ENCODE measurements at places on chromosomes 2 and 18. TPM values are rescaled to one million over a fixed set of nuclear protein-coding genes. Genes with fewer than 3 reads are reported as not detected.

DNA sequence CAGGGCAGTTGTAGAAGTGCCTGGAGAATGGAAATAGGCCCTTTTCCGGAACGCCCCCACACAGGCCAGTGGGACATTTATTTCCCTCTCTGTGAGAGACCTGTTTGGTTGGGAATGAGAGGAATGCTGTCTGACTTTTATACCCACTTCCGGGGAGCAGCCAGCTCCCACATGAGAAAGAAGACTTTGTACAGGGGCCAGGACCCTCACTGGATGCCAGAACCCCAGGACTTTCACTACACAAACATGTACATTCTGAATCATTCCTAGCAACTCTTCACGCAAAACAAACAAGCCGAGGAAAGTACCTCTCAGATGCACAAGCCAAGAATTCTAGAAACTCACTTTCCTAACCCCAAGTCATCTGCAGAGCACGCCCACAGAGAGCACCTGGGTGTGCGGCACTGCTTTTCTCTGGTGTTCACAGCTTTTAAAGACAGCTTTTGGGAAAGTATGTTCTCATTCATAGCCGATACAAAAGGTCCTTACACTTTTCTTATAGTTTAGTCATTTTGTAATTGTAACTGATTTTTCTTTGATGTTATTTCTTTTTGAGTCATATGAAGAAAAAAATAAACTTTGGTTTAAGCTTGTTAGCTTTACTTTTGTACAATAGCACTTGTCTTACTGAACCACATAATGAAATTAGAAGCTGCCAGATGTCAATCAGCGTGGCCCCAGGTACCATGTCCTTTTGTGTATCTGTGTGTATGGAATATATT, 856.1 kb upstream of the ID2 start:
- peak; percentile 71 for DNase-seq

DNA sequence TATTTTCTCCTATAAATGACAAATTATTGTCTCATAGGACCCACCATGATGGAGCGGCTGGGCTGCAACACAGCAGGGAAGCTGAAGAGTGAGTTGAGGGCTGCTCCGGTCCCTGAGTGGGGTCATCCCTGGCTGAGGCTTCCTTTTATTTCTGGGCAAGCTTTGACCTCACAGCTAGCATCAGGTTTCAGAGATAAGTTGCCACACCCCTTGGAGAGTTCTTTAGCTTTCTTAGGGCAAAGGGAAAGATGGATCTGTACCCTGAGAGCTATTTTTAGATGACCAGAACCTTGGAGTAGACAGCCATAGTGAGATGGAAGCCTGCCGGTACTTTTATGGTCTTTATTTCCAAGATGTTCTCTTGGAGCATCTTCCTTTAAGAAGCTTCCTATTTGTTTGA, 11.5 kb downstream of the MYL1 start:
- no peak overlapping the region for H3K4me3 ChIP-seq
- no peaks in the 10 kb centered on the region for H3K36me3 ChIP-seq
- H3K27ac ChIP-seq: no peak overlapping the region
- DNase-seq: no peak
- no peaks in the 10 kb centered on the region for H3K27me3 ChIP-seq

- H3K4me1 ChIP-seq: no peaks in the 10 kb centered on the region
- H3K4me3 ChIP-seq: no peak overlapping the region
- no peak overlapping the region for H3K27ac ChIP-seq
- no peaks in the 10 kb centered on the region for H3K36me3 ChIP-seq
- H3K27me3 ChIP-seq: no peaks in the 10 kb centered on the region
- DNase-seq: no peak
Measured at GRCh38 chr2:60247471-60247870, 306.0 kb downstream of the BCL11A start.

DNA sequence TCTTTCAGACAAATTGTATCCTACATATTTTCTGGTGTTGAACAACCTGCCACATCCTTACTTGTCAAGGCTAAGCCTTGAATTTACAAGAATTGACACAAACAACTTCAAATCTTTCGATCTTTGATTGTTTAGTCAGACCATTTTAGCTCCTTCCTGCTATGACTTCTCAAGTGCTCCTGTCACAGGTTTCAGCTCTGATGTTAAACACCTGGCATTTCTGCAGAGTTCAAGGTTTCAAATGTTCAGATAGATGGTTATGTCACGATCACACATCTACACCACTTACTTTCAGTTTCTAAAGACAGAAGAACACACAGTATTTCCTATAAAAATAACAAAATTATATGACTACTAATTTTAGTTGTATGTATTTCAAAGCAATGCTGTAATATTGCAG, 84.0 kb downstream of the RND3 start:
- H3K27me3 ChIP-seq: no peaks in the 10 kb centered on the region
- no peak overlapping the region for H3K4me3 ChIP-seq
- H3K27ac ChIP-seq: no peak overlapping the region
- DNase-seq: no peak
- H3K4me1 ChIP-seq: no peaks in the 10 kb centered on the region

GRCh38 chr2:134537121-134537520, 181.7 kb downstream of the TMEM163 start:
- H3K27ac ChIP-seq: no peak overlapping the region
- H3K36me3 ChIP-seq: no peaks in the 10 kb centered on the region
- DNase-seq: no peak
- no peak overlapping the region for H3K4me3 ChIP-seq

GRCh38 chr2:127175751-127176354, 44.2 kb downstream of the CYP27C1 start:
- no peaks in the 10 kb centered on the region for H3K4me1 ChIP-seq
- no peak for DNase-seq
- H3K36me3 ChIP-seq: peaks cover 2% of the 10 kb centered on the region
- peaks cover 8% of the 10 kb centered on the region for H3K27me3 ChIP-seq
- H3K4me3 ChIP-seq: no peak overlapping the region

DNA sequence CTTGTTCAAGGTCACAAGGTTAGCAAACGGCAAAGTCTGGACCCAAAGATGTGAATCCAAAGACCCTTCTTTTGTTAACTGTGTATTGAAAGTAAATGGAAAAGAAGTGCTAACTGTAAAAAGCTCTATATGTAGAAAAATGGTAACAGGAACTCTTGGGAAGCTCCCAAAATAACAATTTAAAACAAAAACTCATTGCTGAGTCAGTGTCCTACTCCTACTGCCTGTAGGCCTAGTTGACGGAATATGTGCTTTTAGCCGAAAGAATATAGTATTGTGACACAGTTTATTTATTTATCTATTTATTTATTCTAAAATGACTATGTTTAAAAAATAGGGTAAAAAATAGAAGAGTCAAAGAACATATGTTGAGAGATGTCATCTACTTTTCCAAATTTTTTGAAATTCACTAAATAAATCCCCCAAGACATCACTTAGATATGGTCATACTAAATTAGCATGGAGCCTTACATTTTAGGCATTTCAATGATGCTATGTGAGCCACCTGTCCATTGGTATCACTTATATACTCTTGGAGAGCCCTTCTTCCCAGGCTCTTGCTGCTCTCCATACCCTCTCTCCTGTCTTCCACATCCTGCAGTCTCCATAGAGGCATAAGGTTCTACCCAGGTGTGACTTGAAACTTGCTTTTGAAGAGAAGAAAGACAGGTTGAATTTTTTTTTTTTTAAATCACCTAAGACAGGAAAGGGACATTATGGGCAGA, 13.7 kb downstream of the COL5A2 start:
- H3K27me3 ChIP-seq: no peaks in the 10 kb centered on the region
- H3K27ac ChIP-seq: no peak overlapping the region
- DNase-seq: no peak

- peaks cover 8% of the 10 kb centered on the region for H3K36me3 ChIP-seq
- peak overlapping the region; percentile 96 for H3K4me3 ChIP-seq
- no peak for DNase-seq
- H3K4me1 ChIP-seq: peaks cover 63% of the 10 kb centered on the region
- no peaks in the 10 kb centered on the region for H3K27me3 ChIP-seq
Measured at GRCh38 chr2:98607741-98608115, 584 bp downstream of the COA5 start.

- H3K27ac ChIP-seq: peak overlapping the region; percentile 87
- H3K4me3 ChIP-seq: peak overlapping the region; percentile 87
- DNase-seq: no peak
- no peaks in the 10 kb centered on the region for H3K27me3 ChIP-seq
Measured at GRCh38 chr2:28389399-28390240, 3.0 kb upstream of the FOSL2 start.

DNA sequence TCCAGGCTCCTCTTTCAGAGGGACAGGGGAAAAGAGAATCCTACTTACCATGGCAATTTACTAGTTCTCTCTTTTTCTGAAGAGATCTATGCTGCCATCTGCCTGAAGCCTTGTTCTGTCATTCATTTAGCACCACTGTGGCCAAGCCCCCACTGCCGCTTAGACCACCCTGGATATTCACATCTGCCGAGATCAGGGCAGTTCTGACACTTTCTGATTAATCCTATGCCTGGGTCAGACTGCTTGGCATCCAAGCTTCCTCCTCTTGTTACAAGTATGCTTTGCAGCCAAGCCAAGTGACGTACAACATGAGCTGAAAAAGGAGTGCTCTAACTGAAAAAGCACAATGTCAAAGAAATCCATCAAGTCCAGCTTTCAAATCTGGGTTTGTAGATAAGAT, 332.6 kb downstream of the SUCLG1 start:
- H3K4me3 ChIP-seq: no peak overlapping the region
- H3K27ac ChIP-seq: no peak overlapping the region
- DNase-seq: no peak
- H3K4me1 ChIP-seq: no peaks in the 10 kb centered on the region
- H3K36me3 ChIP-seq: no peaks in the 10 kb centered on the region

DNA sequence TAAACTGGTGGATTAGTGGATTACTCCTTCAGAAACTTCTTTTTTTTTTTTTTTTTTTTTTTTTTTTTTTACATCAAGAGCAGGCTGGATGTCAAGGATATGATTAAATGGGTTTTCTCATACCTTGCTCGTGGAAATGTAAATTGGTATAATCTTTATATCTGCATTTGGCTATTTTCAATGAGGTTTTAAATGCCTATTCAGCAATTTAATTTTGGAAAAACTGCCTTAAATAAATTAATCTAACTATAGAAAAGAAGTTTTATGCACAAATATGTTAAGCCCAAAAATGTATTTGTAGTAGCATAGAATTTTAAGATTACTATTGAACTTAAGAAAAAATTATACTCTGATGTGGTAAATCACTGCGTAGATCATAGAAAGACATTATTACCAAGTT, 11.4 kb upstream of the GAREM1 start:
- H3K27ac ChIP-seq: no peak overlapping the region
- H3K4me1 ChIP-seq: no peaks in the 10 kb centered on the region
- H3K27me3 ChIP-seq: peaks cover 37% of the 10 kb centered on the region
- DNase-seq: no peak
- H3K36me3 ChIP-seq: no peaks in the 10 kb centered on the region

GRCh38 chr2:203697190-203697589, 9.2 kb upstream of the CD28 start:
- H3K4me3 ChIP-seq: no peak overlapping the region
- H3K36me3 ChIP-seq: peaks cover under 1% of the 10 kb centered on the region
- H3K27ac ChIP-seq: no peak overlapping the region

GRCh38 chr2:23617811-23618215, 232.8 kb downstream of the KLHL29 start:
- no peaks in the 10 kb centered on the region for H3K36me3 ChIP-seq
- H3K27ac ChIP-seq: no peak overlapping the region
- H3K27me3 ChIP-seq: no peaks in the 10 kb centered on the region
- H3K4me1 ChIP-seq: peaks cover 14% of the 10 kb centered on the region
- DNase-seq: no peak

DNA sequence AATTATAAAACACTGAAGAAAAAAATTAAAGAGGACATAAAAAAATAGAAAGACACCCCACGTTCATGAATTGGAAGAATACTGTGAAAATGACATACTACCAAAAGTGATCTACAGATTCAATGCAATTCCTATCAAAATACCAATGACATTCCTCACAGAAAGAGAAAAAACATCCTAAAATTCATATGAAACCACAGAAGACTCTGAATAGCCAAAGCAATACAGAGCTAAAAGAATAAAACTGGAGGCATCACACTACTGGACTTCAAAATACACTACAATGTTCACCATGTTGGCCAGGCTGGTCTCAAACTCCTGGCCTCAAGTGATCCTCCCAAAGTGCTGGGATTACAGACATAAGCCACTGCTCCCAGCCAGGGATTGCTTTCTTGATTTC, 56.3 kb downstream of the TLK1 start:
- peaks cover 56% of the 10 kb centered on the region for H3K4me1 ChIP-seq
- H3K36me3 ChIP-seq: peaks cover 40% of the 10 kb centered on the region
- H3K27ac ChIP-seq: no peak overlapping the region
- no peaks in the 10 kb centered on the region for H3K27me3 ChIP-seq

- H3K4me3 ChIP-seq: no peak overlapping the region
- no peak overlapping the region for H3K27ac ChIP-seq
- no peaks in the 10 kb centered on the region for H3K4me1 ChIP-seq
- DNase-seq: no peak
Measured at GRCh38 chr2:220154304-220154703, 526.9 kb downstream of the SLC4A3 start.

DNA sequence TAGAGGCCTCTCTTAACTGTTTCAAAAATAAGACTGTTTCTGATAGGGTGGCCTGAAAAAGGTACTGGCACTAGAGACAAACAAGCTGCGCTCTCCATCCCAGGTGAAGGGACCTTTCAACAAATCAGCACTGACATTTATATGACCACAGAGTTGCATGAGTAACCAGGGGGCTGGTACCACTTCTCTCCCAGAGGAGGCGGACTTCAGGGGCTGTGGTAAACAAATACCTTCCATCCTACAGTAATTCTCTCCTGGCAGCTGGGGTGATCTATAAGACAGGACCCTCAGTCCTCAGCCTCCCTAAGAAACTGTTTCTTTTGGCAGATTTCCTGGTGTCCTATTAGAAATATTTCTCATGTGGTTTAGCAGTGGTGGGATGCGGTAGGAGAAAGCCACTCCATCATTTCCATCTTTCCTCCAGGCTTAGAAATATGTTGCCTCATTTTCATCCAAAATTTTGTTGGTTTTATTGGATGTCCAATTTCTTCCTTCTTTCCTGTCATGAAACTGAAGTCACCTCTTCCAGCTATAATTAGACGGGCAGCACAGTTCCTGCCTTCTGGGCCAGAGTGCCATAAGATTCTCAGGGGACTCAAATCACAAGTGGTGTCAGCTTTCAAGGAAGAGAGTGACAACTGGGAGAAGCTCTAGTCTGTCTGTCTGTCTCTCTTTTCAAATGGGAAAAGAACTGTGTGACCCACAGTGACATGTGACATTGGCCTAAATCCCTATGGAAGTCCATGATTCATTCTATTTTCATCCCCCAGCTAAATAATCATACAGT, 96.4 kb downstream of the CYRIA start:
- no peak for DNase-seq
- no peak overlapping the region for H3K27ac ChIP-seq
- H3K4me3 ChIP-seq: no peak overlapping the region
- H3K4me1 ChIP-seq: no peaks in the 10 kb centered on the region

GRCh38 chr18:12333506-12334290, 25.7 kb downstream of the TUBB6 start:
- no peaks in the 10 kb centered on the region for H3K27me3 ChIP-seq
- peaks cover 21% of the 10 kb centered on the region for H3K36me3 ChIP-seq

GRCh38 chr2:232854082-232854481, 16.0 kb upstream of the SNORC start:
- no peak overlapping the region for H3K4me3 ChIP-seq
- H3K36me3 ChIP-seq: peaks cover 3% of the 10 kb centered on the region
- no peaks in the 10 kb centered on the region for H3K4me1 ChIP-seq
- peak overlapping the region; percentile 33 for H3K27ac ChIP-seq
- no peak for DNase-seq

- no peak overlapping the region for H3K27ac ChIP-seq
- no peak overlapping the region for H3K4me3 ChIP-seq
Measured at GRCh38 chr2:230007931-230008707, 60.6 kb downstream of the SLC16A14 start.

FBXO48 gene
- total RNA-seq: 3.7 TPM

HRH4 gene
- total RNA-seq: 0.16 TPM

TEKT4 gene
- total RNA-seq: not detected

TTC31 gene
- total RNA-seq: 41.8 TPM

VWA3B gene
- total RNA-seq: 0.19 TPM

NFU1 gene
- 61.2 TPM for total RNA-seq

LRRC30 gene
- total RNA-seq: not detected
